Transverse colon (tissue), 4 donors: ENCODE measurements at places on chromosomes 7 and 10. TPM values are rescaled to one million over a fixed set of nuclear protein-coding genes. Genes with fewer than 3 reads are reported as not detected.

Gene ZNF239
- total RNA-seq = 8.2 TPM

Gene NPY4R2
- 9.8 TPM for total RNA-seq

Gene SLC29A4
- total RNA-seq = 0.60 TPM

Gene HMX2
- total RNA-seq = not detected

Gene PLEKHS1
- 0.60 TPM for total RNA-seq

Gene WIPF3
- total RNA-seq = not detected

Gene HTRA1
- 34.5 TPM for total RNA-seq
